ENCODE measurements at places on chromosomes 6 and 20.

- no peak for DNase-seq
Observed at GRCh38 chr6:52718550-52718949, 44.7 kb downstream of the GSTA2 start.

GRCh38 chr6:6932968-6933367, 174.8 kb upstream of the RREB1 start:
- DNase-seq, result no peak

DNA sequence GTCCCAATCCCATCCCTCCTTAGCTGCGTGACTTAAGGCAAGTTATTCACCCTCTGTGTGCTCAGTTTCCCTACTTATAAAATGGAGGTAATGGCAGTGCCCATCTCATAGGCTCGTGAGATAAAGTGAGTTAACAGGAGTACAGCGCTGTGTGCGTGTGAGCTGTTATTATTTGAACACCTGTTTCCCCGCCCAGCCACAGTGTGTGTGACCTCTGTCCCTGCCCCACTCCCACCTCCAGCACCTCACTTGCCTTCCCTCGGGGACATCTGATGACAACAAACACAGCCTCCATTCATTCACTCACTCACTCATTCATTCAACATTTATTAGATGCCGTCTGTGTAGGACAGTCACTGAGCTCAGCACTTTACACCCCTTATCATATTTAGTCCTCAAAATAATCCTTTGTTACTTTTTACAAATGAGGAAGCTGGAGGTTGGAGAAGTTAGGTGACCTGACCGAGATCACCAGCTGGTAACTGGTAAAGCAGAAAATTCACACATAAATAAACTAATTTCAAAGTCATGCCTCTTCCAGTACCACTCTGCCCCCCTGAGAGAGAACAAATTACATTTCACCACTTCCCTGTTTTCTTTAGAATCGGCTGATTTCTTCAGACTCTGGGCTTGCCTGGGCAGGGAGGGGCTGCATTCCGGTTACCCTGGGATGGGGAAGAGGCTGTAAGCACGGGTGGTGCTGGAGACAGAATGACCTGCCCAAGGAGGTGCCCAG, 58.6 kb downstream of the CPNE5 start:
- DNase-seq, result no peak

DNA sequence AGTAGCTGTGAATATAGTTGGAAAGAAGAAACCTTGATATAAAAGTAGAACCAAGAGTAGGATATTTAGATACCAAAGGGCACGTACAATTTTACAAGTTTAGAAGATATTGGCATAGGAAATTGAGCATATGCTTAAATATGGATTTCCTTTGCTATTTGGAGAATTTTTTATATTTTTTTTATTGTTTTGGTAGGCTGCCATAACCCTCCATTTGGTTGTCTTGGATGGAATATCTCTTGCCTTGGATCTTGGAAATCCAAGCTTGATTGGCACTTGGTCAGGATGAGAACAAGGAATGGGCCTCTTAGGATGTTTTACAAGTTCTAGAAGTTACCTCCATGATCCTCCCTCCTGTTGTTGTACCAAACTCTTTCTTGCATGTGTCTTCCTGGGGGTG, 297.1 kb downstream of the PRL start:
- DNase-seq, result no peak

GRCh38 chr6:191487-192312, 100.6 kb upstream of the DUSP22 start:
- DNase-seq, result no peak

DNA sequence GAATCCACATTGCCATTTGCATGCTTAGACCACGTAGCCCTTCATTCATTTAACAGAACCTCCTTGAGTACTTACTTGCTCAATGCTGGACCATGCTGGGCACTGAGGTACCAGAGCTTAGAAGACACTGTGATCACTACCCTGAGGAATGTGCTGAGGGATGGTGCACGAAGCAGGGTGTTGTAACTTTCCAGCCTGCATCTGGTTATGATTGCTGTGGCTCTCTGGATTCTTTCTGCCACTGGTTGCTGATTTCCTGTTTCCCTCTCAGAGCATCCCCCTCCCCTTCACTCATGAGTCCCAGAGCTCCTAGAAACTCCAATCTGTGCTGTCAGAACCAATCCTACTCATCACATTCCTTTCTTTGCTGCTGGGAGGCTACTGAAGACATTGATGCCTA, 537.4 kb downstream of the PTPRT start:
- DNase-seq, result no peak

- no peak for DNase-seq
Observed at GRCh38 chr20:10478205-10478604, 43.1 kb downstream of the SLX4IP start.

DNA sequence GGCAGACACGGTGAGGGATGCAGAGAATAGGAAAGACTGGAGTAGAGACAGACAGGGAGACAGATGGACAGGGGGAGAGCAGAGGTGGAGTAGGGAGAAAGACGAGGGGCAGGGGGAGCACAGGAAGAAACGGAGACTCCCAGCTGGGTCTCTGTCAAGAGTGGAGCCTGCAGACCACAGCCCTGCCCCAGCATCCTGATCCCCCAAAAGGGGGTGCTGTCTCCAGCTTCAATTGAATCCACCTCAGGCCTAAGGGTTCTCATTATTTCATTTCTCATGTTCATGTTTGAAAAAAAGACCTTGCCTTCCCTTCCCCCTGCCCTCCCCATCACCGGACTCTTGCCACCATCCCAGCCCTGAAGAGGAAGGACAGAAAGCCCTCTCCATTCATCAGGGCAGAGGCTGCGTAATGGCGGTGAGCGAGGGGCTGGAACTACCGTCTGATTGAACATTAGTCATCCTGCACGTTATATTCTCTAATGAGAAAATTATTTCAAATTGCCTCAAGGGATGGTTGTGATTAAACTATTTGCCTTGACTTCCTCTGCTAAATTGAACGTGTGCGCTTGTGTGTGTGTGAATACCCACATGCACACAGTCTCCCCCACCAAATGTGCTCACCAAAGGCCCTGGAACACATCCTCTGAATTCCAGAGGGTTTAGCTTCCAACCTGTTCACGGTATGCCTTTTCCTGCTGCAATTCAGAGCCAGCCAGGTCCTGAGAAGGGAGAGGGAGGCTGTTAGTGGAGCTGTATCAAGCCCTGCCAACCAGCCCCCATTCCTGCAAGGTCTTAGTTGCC, 98.3 kb downstream of the CDC5L start:
- no peak for DNase-seq

DNA sequence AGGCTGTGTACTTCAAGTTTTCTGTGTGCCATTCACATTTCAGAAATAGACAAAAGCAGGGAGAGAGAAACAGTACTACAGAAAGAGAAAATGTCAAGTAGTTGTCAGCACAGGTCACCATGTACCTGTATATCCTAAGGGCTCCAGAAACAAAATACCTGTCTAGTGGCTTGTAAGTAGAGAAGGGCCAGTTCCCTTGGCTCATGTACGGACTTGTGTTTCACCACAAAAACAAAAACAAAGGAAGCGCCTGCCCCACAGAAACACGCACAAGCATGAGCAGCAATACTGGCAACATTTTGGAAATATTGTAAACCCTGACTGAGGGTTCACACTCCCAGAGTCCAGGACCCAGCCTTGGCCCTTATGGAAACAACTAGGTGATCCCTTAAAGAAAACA, 44.3 kb downstream of the CNKSR3 start:
- DNase-seq, result no peak

DNA sequence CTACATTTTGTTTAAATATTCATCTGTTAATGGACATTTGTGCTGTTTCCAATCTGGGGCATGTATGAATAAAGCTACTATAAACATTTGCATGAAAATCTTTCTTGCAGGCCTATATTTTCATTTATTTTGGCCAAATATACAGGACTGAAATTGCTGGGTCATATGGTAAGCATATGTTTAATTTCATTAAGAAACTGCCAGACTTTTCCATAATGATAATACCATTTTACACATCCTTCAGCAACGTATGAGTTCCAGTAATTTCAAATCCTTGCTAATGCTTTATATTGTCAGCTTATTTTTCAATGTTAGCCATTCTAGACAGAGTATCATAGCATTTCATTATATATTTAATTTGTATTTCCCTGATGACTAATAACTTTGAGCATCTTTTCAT, 51.0 kb downstream of the GPR6 start:
- no peak for DNase-seq

DNA sequence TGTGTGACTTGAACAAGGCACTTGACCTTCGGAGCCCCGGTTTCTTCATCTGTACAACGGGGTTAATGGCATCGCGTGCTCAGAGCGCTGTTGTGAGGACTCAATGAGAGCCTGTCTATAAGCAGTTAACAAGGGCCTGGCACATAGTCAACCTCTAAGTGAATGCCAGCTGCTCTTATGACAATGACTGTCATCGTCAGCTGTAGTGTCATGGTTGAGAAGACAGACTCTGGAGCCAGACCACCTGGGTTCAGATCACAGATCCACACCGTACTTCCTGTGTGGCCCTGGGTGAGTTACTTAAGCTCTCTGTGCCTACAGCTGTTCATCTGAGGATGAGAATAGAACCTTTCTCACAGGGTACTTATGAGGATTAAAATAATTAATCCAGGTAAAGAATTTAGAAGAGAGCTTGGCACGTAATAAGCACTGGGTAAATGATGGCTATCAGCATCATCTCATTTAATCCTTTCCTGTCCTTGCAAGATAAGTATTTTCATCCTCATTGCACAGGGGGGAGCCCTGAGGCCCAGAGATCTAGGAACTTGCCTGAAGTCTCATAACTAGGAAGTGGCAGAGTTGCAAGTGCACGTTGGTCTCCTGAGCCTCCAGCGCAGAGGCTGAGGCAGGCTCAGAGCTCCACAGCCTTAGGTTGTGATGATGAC, 105.3 kb downstream of the EYA2 start:
- DNase-seq, result no peak

GRCh38 chr20:8646033-8646441, 422.9 kb upstream of the PLCB4 start:
- DNase-seq, result no peak

DNA sequence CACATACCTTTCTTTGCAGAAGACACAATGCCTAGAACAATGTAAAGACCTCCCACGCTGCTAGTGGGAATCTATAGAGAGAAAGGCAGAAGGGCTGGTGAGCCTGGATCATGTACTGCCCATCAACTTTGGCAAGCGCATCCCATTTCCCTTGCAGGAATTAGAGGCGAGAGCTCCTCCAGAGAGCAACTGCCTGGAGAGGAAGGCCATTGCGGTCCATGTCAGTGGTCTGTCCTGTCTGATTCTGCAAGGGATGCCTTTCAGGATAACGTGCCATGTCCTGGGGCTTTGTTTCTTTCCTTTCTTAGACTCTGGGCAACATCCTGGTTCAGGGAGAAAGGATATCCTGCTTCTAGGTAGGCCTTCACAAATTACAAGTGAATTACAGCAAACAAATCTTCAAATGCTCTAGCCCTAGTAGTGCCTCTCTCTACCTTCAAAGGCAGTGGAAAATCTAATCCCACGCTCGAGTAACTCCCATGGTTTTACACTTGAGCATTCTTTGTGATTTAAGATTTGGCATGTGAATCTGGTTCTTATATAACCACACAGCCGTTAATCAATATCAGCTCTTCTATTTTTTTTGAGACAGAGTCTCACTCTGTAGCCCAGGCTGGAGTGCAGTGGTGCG, 38.5 kb downstream of the GCNT2 start:
- no peak for DNase-seq

DNA sequence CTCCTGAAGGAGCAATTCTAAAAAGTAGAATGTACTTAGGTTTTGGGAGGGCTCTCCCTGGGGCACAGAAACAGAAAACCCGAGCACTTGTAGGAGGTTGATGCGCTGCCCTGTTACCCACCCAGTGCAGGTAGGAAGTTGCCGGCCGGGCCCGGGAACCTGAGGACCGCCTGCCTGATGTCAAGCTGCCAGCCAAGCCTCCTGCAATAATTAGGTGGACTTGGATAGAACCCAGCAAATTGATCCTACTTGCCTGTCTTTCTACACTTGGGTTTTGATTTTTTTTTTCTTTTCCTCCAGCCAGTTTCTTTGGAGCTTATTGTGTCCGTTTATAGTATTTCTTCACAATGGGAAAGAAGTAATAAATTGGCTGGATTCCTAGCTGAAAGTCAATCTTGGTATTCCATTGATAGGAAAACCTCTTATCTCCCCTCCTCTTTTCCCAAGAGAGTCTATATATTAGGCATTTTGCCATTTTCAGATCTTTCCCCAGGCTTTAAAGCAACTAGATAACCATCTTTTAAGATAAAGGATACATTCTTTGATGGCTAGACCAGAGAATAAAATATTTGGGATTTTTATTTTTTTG, 78.3 kb upstream of the FYN start:
- no peak for DNase-seq

DNA sequence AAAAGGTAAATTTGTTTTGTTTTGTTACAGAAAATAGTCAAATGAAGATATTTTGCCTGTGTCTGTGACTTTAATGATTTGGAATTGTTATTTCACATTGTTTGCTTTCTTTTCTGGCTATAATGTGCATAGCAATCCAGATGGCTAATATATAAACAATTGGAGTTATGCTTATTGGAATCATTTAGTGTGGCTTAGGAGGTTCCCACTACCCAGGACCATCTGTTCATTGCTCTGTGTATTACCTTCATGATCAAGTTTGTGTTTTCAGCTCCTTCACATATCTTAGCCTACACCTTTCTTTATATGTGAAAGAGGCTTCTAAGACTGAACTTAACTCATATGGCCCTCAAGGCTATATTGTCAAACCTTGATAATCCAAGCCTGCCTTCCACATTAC, 232.9 kb downstream of the BCKDHB start:
- DNase-seq, result no peak

Data from stimulated activated CD4-positive, alpha-beta T cell treated with anti-CD3 and anti-CD28 coated beads, Interleukin-4, amount 100 ng/mL, for 24 hours (primary cell).